GM12864 (cell line): ENCODE measurements at places on chromosomes 3 and 15.

DNA sequence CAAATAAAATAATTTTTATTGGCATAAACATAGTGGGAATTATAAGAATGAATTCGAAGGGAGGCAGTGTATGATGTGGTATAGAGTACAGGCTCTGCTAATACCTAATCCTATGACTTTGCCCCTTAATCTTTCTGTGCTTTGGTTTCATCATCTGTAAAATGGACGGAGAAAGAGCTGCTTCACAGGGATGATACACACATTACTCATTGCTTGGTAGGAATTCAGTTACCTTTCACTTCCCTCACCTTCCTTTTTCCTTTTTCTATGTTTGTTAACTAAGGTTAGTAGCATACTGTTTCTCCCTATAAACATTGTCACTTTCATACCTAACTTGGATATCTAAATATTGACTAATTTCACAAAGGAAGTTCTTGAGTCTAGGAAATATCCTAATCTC lies 36.2 kb downstream of the LEKR1 start:
- DNase-seq = no peak

DNA sequence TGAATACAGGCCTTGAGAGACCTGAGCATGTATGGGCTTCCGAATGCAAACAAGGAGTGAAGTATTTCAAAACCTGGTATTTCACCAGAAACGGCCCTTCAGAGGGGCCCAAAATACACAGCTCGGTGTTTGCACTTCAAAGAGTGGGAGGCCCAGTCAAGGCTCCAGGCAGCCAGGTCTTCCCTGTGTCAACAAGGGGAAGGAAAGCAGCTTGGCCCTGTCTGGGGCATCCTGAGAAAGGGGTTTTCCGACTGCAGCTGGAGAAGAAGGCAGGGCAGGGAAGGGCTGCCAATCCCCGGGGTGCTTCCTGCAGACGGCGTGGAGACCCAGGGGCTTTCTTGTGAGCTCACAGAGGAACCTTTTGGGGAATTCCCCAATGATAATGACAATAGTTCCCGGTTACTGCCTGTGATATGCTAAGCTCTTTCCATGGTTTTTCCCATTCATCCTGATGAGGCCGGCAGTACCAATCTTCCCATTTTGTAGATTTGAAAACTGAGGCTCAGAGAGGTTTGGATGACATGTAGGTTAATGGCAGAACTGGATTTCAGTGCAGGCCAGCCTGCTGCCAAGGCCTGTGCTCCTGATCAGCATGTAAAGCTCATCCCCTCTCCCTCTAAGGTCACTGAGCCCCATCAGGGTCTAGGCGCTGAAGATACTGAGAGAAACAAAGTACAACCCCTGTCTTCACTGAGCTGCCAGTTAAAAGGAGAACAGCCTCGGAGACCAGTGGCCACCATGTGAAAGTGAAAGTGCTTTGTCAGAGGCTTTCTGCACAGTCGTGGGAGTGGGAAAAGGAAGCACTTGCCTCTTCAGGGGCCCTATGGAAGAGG lies 43.0 kb upstream of the TLE3 start:
- peak; percentile 31 for DNase-seq

GRCh38 chr3:105157067-105157765 lies 209.5 kb upstream of the ALCAM start:
- DNase-seq = no peak

DNA sequence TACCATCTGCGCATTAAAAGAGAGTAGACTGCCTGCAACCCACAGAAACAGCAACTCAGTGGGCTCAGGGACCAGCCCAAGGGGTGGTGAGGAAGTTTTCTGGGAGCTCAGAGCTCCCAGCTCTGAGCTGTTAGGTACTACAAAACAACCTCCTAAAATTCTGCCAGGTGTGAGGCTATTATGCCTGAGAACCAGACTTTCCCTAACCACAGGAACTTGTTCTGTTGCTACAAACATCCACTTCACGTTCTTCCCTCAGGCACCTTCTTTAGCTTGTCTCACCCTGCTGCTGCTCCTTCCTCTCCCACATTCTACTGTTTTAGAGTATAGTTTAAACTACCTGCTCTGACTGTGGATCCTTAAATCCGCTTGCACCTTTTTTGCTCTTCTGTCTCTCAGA lies 399.4 kb downstream of the ROBO1 start:
- DNase-seq = no peak

- no peak for DNase-seq
Observed at GRCh38 chr3:192831801-192832347, 85.8 kb downstream of the MB21D2 start.

- no peak for DNase-seq
Observed at GRCh38 chr3:55615039-55615693, 128.1 kb upstream of the WNT5A start.

GRCh38 chr3:136414476-136414875 lies 164.3 kb downstream of the PCCB start:
- no peak for DNase-seq

GRCh38 chr3:144809380-144809779 lies 837.8 kb downstream of the DIPK2A start:
- DNase-seq = no peak

- DNase-seq = no peak
Observed at GRCh38 chr3:53806182-53807116, 39.8 kb downstream of the CHDH start.

GRCh38 chr3:89238846-89239245 lies 131.4 kb downstream of the EPHA3 start:
- DNase-seq = no peak
